ENCODE measurements at places on chromosomes 1 and 21.

- no peak for DNase-seq
Measured at GRCh38 chr1:27873671-27874384, 1.5 kb downstream of the THEMIS2 start.

DNA sequence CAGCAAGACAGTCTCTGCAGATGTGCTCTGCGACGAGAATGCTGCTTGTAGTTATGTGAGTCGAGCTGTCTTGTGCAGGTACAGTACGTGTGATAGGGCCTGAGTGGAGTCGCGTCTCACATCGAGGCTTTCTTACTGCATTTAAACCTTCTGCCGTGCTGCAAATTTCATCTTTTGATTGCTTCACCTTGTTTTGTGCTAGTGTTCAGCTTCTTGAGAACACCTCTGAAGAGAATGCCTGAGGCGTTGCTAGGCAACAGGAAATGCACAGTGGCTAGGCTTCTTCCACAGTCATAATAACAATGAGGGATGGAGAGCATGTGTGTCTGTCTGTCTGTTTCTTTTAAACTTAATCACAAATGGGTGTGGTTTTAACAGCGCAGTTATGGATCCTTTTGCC, 52.9 kb downstream of the MRPS6 start:
- DNase-seq: no peak

GRCh38 chr1:46549697-46550681, 1.5 kb downstream of the KNCN start:
- no peak for DNase-seq

GRCh38 chr1:179547021-179547535, 28.7 kb downstream of the NPHS2 start:
- no peak for DNase-seq

GRCh38 chr1:96464066-96464465, 257.5 kb upstream of the PTBP2 start:
- DNase-seq: no peak

GRCh38 chr1:84271441-84272151, 29.9 kb upstream of the SAMD13 start:
- DNase-seq: peak; percentile 93
